Activated CD4-positive, alpha-beta T cell treated with anti-CD3 and anti-CD28 coated beads, Interleukin-2, amount 50 U/mL, for 1 hour (primary cell): ENCODE measurements at places on chromosomes 3 and 15.

GRCh38 chr3:4807381-4808280, 171.6 kb upstream of the BHLHE40 start:
- DNase-seq: no peak

DNA sequence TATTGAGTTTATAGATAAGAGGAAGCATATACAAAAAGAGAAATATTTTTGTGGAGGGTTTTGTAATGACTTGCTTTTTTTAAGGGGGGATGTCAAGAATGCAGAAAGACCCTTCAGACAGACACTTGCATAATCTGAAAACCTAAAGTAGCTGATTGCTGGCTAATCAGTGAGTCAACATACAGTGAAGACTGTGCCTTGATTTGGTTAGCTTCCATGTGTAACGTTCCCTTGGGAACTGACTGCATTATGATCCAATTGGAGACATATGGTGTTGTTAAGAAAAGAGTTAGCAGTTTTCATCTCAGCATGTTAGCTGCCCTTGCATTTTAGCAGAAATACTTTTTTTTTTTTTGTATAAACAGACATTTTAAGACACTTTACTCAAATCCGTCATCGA, 483.2 kb downstream of the RBMS3 start:
- no peak for DNase-seq

GRCh38 chr3:132925256-132925930, 112.8 kb upstream of the TMEM108 start:
- no peak for DNase-seq

GRCh38 chr3:164687211-164687610, 391.1 kb downstream of the SI start:
- DNase-seq: no peak

GRCh38 chr15:36791844-36792571, 212.6 kb downstream of the CDIN1 start:
- no peak for DNase-seq

- DNase-seq: no peak
Observed at GRCh38 chr3:190229632-190230424, 92.4 kb downstream of the CLDN1 start.

- no peak for DNase-seq
Observed at GRCh38 chr3:4581498-4581897, 88.3 kb downstream of the ITPR1 start.

- peak; percentile 72 for DNase-seq
Observed at GRCh38 chr3:18425641-18426257, 610 bp upstream of the SATB1 start.

DNA sequence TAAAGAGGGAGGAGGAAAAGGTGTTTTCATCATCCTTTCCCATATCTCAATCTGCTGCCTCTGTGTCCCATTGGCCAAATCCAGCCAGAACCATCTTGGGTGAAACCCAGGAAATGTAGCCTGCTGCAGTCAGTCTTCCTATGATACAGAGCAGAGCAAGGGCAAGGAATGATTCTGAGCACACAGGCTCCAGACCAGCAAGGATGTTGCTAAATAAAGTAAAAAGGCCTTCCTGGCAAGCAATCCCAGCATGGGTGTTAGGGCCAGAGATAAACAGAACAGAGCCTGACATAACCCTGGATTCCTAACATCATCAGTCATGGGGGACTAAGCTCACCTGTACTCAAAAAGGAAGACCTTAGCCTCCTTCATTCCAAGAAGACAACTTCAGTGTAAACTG, 90.7 kb upstream of the AGTR1 start:
- no peak for DNase-seq

- DNase-seq: no peak
Observed at GRCh38 chr3:114545193-114545592, 251.4 kb downstream of the TIGIT start.

DNA sequence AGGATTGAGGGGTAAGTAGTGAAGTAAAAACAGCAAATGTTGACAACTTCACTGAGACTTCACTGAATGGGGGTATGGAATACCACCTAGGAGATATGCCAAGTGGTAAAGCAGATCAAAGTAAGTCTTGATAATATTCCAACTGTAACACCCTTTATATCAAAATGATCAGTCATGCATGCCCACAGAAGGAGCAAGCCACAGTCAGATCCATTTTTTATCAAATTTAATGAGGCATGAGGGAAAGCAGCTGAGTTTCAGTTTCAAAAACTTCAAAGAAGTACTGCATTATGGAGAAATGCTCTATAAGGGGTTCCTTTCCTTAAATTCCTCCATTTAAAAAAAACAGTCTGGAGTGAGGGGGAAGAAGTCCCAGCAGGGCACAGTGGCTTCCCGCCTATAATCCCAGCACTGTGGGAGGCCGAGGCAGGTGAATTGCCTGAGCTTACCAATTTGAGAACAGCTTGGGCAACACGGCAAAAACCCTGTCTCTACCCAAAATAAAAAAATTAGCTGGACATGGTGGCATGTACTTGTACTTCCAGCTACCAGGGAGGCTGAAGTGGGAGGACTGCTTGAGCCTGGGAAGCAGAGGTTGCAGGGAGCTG, 56.9 kb downstream of the TJP1 start:
- no peak for DNase-seq

DNA sequence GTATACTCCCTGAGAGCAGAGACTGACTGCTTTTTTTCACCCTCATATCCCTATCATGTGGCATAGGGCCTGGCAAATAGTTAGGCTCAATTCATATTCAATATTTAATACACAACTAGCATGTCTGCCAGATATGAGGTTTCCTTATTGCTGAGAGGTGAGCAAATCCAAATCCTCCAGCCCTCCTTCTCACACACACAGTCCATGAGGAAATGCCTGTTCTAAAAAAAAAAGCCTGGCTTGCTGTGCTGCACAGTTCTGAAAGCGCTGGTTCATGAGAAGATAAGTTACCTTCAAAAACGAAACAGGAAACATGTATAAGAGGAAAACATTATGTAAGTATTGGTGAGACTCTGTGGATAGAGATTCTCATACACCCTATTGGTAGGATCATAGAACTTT, 15.5 kb upstream of the ACAP2 start:
- DNase-seq: no peak

DNA sequence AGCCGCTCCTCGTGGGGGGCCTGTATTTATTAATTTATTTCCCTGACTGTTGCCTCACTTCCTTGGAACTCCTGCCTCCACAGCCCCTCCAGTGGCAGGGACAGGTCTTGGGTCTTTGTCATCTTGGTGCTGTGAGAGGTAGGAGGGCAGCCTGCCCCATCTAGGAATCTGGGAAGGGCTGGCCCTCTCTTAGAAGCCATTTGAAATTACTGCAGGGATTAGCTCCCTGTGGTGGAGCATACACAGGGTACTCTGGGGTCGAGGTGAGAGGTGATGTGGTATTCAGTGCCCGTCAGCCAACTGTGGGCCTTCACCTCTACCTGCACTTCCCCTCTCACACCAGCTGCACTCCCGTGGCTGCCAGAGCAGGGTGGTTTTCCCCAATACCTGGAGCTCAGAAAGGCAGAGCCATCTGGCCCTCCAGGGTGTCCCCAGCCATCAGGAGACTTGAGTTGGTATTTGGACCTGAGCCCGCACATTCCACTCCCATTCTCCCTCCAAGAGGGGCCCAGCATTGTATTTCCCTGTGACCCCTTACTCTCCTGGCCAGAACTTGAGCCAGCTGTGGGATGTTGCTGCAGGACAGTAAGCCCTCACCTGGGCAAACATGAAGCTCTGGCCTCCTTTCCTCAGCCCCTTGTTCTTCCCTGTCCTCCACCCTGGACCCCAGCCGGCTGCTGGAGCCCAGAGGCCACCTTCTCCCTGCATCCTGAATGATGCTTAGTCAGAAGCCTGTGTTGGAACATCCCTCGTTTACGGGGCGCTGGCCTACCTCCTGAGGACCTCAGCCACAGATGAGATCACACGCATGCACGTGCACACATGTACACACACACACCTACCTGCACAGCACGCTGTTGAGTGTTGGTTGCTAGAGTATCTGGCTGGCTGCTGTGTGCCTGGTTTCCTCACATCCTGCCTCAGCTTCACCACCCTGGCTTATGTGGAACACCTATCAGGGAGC, 2.0 kb upstream of the JMJD7 start:
- DNase-seq: no peak

DNA sequence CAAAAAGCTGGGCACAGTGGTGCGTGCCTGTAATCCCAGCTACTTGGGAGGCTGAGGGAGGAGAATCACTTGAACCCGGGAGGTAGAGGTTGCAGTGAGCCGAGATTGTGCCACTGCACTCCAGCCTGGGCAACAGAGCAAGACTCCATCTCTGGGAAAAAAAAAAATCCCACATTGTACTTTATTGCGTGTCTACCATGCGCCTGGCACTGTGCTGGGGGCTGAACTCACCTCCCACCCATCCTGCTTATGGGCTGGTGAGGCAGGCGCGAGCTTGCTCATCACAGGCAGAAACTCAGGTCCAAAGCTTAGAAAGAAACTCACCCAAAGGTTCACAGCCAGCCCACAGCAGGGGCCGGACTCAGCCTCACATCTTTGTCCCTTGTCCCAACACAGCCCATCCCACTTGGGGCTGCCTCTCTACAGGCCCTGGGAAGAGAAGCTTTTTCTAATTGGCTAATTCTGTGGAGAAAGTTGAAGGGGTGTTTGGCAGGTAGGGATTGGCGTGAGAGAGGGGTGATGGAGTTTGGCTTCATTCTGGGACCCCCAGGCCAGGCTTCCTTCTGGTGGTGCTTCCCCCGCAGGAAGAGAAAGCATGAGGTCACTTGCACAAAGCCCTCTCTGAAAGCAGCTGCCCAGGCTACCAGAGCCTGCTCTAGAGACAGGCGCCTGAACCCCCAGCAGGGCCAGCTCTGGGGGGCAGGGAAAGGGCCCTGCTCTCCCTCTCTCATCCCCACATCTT, 122.6 kb upstream of the SMAD3 start:
- no peak for DNase-seq

DNA sequence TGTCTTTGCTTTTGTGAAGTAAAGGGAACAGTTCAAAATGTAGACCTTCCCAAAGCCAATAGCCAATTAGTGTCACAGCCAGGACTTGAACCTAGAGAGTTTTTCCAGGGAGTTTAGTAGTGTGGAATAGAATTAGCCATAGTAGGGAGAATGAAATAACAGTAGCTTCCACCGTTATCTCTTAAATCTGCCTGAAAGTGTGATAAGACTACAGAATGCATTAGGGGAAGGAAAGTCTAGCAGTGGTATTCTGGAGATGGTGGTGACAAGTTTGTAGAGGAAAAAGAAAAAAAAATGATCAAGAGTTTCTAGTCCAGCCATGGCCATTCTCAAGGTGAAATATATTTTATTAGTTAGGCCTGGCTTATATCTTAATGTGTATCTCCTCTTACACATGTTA, 13.8 kb downstream of the ATP11B start:
- DNase-seq: no peak

DNA sequence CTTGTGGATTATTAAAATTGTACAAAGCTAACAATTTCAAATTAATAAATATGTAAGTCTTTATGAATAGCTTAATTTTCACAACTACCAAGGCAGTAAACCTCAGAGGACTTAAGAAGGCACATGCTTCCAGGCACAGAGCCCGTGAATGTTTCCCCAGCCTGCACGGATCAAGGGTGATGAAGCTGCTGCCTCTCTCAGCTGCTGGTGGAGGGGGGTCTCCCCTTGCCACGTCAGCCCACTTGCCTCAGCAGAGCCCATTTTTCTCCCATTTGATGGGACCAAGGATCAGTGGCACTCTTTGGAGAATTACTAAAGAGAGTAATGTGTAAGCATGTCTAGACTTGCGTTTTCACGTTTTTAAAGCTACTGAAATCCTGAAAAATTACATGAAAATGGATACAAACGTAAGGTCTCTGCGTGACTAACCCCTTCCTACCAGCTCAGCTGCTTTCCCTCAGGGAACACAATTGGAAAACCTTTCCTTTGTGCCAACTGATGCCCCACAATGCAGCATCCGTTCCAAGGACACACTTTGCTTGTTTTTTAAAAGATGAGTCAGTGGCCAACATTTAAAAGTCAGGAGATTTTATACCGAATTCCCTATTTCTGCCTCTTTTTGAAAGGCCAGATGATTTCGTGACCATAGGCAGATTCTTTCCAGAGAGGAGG, 494.1 kb downstream of the GABRG3 start:
- no peak for DNase-seq

DNA sequence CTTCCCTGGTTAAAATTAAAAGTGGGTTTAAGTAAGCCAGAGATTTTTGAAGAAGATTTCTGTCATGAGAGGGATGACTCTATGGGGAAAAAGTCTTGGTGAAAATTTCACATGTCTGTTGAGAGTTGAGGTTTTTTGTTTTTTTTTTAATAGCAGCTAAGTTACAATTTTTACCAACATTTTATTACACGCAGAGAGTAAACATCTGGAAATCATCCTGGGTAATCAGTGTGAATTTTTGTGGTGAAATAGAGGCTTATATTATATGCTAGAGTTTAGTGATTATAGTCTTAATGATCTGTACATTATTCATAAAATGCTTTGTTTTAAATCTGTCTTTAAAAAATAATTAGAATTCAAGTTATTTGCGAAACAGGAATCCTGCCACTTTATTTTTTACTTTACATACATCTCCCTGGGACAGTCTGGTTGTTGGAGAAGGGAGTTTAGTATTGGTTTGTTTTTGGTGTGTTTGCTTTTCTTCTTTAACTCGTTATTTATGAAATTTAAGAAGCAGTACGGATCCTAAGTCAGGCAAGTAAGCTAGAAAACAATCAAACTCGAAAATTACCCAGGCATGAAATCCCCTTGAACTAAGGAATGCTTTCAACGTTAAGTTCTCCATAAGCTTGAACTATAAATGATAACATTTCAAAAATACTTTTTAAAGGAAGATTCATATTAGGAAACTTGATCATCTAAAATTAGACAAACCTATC, 143.4 kb upstream of the TSC22D2 start:
- DNase-seq: no peak

GRCh38 chr3:9917820-9918219, 922 bp downstream of the IL17RC start:
- no peak for DNase-seq

GRCh38 chr3:37861620-37862041, at the start of gene CTDSPL:
CTDSPL (plus strand) TSS chr3:37861880; CDS start chr3:37862200, 320 bp downstream.
- DNase-seq: no peak

- no peak for DNase-seq
Observed at GRCh38 chr3:24244491-24244890, 250.2 kb downstream of the THRB start.

- no peak for DNase-seq
Observed at GRCh38 chr3:189588475-189589178, 42.6 kb upstream of the TP63 start.

GRCh38 chr15:93289941-93290617, 201.1 kb upstream of the RGMA start:
- no peak for DNase-seq

GRCh38 chr3:127065561-127066290, 82.8 kb downstream of the PLXNA1 start:
- no peak for DNase-seq

GRCh38 chr3:71345429-71346040, 238.0 kb downstream of the FOXP1 start:
- no peak for DNase-seq

DNA sequence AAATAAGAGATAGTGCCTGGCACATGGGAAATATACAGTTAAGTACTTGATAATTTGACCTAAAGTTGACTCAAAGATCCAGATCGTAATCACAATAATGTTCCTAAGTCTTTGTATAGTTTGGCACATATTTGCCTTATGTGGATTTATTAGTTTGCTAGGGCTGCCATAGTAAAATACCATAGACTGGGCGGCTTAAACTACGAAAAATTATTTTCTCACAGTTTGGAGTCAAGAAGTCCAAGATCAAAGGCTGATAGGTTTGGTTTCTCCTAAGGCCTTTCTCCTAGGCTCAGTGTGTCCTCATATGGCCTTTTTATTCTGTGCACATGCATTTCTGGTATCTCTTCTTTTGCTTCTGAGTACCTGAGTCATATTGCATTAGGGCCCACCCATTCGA, 453.7 kb downstream of the NAALADL2 start:
- DNase-seq: no peak

- DNase-seq: no peak
Observed at GRCh38 chr3:23825802-23826201, 20.0 kb downstream of the UBE2E1 start.
